GM04503 (cell line): ENCODE measurements at places on chromosomes 16 and 17.

DNA sequence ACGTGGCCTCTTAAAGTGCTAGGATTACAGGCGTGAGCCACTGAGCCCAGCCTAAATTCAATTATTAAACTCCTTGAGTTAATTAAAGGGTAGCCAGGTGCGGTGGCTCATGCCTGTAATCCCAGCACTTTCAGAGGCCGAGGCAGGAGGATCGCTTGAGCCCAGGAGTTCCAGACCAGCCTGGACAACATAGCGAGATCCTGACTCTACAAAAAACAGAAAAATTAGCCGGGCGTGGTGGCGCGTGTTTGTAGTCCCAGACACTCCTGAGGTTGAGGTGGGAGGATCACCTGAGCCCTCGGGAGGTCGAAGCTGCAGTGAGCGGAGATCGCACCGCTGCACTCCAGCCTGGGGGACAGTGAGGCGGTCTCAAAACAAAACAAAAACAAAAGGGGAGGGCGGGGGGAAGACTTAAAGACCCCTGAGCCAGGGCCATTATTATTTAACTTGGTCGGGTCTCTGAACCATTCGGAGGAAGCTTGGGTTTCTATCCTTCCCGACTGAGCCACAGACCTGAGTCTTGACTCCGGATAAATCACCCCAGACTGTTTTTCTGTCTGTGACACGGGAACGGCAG lies 19.5 kb downstream of the BCL7C start:
- no peak for DNase-seq

DNA sequence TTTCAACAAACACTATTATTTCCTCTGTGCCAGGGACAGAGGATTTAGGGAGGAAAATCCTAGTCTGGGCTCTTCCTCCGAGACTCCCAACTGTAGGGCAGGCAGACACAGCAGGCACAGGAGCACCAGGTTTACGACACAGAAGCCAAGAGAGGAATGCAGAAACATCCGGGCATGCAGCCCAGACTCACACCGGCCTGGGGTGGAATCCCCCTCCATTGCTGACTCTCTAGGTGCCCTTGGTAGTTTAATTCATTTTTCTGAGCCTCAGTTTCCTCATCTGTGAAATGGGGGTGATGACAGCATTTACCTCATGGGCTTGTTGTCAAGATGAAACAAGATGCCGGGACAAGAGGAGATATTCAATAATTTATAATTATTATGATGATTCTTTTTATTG lies 14.9 kb downstream of the CA4 start:
- no peak for DNase-seq

- DNase-seq, result peak; percentile 28
Measured at GRCh38 chr17:74798239-74798707, 22.1 kb upstream of the NAT9 start.

- DNase-seq, result no peak
Measured at GRCh38 chr17:77748436-77748835, 210.1 kb upstream of the TNRC6C start.

- no peak for DNase-seq
Measured at GRCh38 chr17:58244963-58245362, 6.6 kb downstream of the LPO start.

- DNase-seq, result no peak
Measured at GRCh38 chr17:3573246-3574100, 15.9 kb upstream of the TRPV3 start.

GRCh38 chr17:80478487-80479245 lies 2.3 kb upstream of the NPTX1 start:
- DNase-seq, result no peak

DNA sequence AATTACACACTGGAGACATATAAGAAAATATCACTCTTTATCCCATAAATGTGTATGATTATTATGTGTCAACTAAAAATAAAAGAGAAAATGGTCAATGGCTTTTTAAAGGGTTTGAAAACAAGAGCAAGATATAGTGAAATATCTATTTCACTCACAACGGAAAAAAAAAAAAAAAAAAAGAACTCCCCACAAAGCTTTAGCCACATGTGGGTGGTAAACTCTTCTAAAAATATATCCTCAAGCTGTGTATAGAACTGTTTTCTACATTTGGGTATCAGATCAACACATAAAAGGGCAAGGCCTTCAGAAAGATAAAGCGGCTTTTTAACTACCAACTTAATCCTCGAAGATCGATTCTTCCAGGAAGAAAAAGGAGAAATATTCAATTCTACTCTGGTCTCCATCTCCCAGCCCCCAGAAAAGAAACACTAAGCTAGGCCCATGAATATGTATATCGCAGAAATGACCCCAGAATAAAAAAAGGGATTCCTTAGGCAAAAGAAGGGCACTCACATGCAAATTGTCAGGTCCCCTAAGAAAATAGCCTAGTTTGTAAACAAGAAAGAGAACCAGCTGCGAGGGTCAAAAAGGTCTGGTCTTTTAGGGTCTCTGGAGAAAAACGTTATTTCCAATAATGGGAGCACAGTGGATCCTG lies 4.4 kb downstream of the LITAF start:
- no peak for DNase-seq

GRCh38 chr16:4371357-4372000 lies at the start of gene VASN:
TSS of gene VASN (plus strand) at chr16:4371848. CDS start at chr16:4380878, 9,030 bp downstream.
- no peak for DNase-seq

DNA sequence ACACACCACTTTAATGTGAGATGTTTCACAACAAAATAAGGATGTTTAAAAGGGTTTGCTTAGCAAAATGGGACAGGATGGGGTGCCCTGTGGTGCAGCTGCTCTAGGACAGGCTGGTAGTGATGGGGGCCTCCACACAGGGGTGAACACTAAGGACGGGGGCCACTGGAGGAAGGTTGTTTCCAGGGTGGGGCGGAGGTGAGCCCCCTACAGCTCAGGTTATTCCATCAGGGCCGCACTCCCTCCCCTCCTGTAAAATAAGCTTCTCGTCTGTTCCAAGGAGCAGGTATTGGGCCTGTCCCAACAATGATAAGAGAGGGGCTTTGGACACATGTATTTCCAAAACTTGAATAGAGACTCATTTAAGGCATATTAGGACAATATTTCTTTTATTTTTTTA lies 1.9 kb upstream of the HEXD start:
- DNase-seq, result no peak

- DNase-seq, result no peak
Measured at GRCh38 chr17:15403276-15403939, 62.0 kb upstream of the TEKT3 start.

- no peak for DNase-seq
Measured at GRCh38 chr17:64583038-64583437, 76.3 kb downstream of the CEP95 start.

DNA sequence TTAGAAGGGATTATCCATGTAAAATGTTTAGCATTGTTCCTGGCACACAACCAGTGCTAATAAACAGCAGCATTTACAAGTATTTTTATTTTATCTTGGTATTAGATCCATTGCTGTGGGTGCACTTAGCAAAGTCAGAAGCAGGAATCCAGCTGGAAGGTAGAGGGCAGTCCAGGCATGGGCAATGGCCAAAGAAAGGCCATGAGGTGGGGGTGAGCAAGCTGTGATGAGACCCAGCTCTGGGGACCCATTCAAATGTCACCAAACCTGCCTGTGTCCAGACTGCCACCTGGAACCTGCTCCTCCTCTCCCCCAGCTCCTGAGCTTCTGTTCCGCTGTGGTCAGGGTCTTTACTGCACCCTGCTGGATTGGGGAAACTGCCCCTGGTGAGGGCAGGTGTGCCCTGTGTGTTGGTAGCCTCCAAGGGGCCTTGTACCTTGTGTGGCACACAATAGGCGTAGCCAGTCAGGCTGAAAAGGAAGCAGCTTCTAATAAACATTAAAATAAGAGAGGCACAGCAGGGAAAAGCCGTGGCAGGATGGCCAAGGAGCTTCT lies 118.0 kb upstream of the CRHR1 start:
- no peak for DNase-seq

DNA sequence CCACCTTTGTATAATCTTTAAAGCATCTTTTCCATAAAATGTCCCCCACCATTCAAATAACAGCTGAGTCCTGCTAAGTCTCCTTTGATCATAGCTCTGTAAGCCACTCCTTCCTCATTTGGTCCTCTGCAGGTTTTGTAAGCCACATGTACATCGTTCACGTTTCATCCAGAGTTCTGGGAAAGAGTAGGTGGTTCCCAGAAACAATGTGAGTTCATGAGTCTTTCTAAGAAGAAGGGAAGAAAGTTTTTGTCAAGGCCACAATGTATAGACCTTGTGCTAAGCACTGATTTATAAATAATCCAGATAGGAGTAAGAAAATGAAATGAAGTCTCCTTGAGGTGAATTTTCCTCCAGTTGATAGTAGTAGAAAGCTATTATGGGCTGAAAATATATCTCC lies 8.7 kb upstream of the ANKS4B start:
- DNase-seq, result no peak

- DNase-seq, result no peak
Measured at GRCh38 chr16:69106491-69107315, 1.2 kb downstream of the HAS3 start.

DNA sequence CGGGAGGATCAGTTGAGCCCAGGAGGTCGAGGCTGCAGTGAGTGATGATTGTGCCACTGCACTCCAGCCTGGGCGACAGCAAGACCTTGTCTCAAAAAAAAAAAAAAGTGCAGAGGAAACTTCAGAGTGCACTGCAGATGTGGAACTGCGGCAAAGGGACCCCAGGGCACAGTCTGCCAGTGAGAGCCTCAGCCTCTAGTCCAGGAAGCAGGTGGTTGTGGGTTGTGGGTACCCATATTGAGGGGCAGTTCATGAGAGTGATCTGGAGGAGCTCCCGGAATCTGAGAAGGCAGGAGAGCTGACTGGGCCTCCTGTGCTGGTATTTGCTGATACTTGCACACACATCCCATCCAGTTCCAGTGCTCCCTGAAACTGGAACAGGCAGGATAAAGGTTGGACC lies 13.1 kb downstream of the FOXN1 start:
- DNase-seq, result no peak

DNA sequence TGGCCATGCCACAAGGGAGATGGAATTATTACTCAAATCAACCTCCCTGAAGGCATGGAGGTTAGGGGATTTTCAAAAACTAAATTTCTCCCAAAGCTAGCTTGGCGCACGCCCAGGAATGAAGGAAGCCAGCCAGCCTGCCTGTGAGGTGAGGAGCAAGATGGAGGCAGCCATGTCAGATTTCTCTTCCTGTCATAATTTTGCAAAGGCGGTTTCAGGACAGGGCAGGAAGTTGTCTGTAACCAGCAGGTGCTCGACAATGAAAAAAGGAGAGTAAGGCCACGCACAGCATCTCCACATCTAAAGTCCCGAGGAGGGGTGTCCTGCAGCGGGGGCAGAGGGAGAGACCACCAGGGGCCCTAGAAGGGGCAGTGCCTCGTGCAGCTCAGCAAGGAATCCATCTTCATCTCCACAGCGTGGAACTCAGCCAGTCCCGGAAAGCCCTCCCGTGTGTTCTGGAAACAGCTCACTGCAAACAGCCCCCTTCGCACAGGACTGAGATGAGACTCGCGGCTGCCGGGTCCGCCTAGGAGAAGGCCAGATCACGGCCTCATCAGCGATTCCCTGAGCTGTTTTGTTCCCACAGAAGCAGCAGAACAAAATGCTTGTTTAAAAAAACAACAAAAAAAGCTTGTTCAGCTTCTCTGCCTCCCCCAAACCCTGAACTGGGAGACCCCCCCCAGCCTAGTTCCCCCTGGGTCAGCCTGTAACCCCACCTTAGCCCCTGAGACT lies 47.8 kb downstream of the SLC7A5 start:
- DNase-seq, result no peak

DNA sequence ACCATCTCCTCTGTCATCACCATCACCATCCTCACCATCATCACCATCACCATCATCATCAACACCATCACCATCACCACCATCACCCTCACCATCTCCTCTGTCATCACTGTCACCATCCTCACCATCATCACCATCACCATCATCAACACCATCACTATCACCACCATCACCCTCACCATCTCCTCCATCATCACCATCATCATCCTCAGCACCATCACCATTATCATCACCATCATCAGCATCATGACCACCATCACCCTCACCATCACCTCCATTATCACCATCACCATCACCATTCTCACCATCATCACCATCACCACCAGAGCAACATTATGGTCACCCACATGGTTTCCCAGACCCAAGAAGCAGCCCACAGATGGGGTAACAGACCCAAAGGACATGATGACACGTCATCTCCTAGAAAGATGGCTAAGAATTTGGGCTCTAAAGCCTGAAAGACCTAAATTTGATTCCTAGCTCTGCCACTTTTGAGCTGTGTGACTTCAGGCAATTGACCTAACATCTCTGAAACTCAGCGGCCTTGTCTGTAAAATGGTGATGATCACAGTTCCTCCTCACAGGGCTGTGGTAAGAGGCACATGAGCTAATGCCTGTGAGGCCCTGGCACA lies 14.6 kb downstream of the SCNN1B start:
- no peak for DNase-seq

GRCh38 chr17:17151055-17151454 lies 55.1 kb downstream of the PLD6 start:
- DNase-seq, result peak; percentile 79

GRCh38 chr16:79250502-79251098 lies 349.9 kb downstream of the MAF start:
- DNase-seq, result no peak

DNA sequence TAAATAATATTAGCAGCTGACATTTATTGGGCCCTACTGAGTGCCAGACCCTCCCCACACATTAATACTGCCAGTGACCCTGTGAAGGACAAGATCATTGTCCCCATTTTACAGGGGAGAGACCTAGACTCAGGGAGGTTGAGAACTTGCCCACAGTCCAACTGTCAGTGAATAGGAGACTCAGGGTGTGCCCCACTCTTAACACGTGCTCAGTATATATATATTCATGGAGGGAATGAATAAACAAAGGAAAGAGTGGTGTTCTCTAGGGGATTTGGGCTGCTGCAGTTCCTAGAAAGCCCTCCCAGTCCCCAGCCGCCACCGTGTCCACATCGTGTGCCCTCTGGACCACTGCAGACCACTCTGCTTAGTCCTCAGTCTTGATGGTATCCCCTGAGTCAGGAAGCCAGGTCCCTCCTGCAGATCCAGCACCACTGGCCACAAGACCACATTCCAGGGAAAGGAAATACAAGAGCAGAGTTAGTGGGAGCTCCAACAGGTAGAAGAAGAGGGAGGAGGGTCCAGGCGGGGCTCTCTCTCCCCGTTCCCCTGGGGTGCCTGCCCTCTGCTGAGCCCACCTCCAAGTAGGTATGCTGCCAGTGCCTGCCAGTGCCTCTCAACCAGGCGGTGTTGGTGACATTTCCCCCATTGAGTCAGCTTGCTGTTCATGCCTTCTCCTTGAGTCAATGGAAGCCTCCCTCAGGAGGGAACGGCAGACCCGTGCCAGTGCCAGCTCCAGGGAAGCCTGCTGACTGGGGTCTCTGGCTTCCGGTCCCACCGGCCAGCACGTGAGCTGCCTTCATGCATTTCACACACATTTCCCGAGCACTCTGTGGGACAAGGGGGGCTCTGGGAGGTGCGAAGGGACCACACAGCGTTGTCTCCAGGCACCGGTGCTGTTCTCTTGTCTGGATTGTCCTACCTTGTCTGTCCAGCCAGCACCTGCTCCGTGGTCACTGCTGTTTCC lies 75.6 kb downstream of the GNAO1 start:
- no peak for DNase-seq
